HCT116 (cell line): ENCODE measurements at places on chromosomes 4 and X.
A peak's percentile ranks its signal among the peaks of the same experiment; 100 is the strongest.

- H3K4me3 ChIP-seq: no peak overlapping the region
- peak; percentile 15 for DNase-seq
- no peaks in the 10 kb centered on the region for H3K36me3 ChIP-seq
- H3K27ac ChIP-seq: no peak overlapping the region
- no peaks in the 10 kb centered on the region for H3K4me1 ChIP-seq
Measured at GRCh38 chrX:103817502-103817901, 14.6 kb downstream of the RAB9B start.

DNA sequence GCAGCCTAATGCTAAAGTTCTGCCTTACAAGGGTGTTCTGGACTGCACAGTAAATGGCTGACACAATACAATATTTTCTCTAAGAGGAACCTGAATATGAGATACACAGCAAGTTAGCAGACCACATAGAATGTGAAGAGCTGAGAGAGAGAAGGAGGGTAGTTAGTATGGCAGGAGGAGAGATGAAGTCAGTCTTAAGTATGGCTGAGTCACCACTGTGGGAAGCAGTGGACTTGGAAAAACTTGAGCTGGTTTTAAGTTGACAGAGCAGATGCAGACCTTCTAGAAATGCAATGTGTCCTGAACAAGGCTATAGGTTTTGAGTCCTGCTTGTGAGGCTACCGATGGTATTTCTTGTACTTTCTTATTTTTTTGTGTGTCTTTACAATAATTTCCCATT lies 172.5 kb downstream of the SH2D1A start:
- no peak for DNase-seq
- H3K36me3 ChIP-seq: no peaks in the 10 kb centered on the region
- no peak overlapping the region for H3K27ac ChIP-seq
- no peaks in the 10 kb centered on the region for H3K4me1 ChIP-seq

GRCh38 chr4:94974773-94975172 lies 217.0 kb downstream of the BMPR1B start:
- no peak for DNase-seq
- H3K36me3 ChIP-seq: no peaks in the 10 kb centered on the region
- no peaks in the 10 kb centered on the region for H3K4me1 ChIP-seq
- no peaks in the 10 kb centered on the region for H3K27me3 ChIP-seq

DNA sequence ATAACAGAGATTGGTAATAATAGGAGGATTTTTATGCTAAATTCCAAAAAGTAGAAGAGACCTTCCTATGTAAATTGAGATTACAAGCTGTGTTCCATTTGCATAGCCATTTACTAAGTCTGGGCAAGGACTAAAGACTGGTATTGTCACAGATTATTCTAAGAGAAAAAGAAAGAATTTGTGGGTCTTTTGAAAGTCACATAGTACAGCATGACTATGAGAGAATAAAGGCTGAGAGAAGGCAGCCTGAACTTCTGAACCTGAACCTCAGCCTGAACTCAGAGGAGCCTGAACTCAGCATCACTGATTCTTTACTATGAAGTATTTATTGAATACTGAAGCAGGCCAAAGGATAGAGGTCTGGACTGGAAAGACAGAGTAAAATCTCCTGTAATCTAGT lies 297.5 kb downstream of the STPG2 start:
- no peak for DNase-seq
- no peak overlapping the region for H3K27ac ChIP-seq
- no peak overlapping the region for H3K4me3 ChIP-seq
- no peaks in the 10 kb centered on the region for H3K27me3 ChIP-seq

DNA sequence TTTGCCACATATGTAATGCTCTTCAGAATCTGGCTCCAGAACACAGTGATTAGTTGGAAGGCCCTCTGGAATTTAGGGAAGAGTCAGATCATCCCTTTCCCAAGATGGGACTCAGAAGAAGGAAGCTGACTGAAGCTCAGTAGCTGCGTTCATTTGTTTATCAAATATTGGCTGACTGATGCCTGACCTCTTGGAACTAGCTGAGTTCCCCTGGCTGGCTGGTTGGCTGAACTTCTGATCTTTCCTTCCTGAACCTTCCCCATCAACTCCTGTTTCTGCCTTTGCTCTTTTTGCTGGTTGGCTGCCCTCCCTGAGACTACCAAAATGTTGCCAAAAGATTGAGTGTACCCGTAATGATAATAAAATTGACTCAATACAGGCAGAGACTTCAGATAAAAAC lies 866.5 kb upstream of the INTU start:
- no peaks in the 10 kb centered on the region for H3K27me3 ChIP-seq
- no peak overlapping the region for H3K4me3 ChIP-seq
- H3K27ac ChIP-seq: no peak overlapping the region
- H3K4me1 ChIP-seq: no peaks in the 10 kb centered on the region
- no peak for DNase-seq
- no peaks in the 10 kb centered on the region for H3K36me3 ChIP-seq

DNA sequence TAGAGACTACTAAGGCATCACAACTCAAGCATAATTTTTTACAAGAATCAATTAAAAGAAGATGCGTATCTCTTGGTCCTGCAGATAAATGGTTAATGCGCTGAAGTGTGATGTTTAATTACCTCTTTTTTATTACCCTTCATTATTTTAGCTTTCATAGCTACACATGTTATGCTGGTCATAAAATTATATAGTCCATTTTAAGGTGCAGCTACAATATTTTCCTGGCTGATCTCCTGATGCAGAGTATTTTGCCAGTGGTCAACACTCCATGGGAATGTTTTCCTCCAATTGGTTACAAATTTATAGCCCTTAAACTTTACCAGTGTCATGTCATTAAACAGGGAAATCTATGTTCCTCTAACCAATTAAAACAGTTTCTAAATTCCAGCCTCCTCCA lies 1617.2 kb downstream of the PCDH7 start:
- no peak for DNase-seq
- no peaks in the 10 kb centered on the region for H3K36me3 ChIP-seq
- H3K27ac ChIP-seq: no peak overlapping the region
- no peaks in the 10 kb centered on the region for H3K4me1 ChIP-seq

GRCh38 chrX:139170526-139171173 lies 359.9 kb upstream of the F9 start:
- no peak overlapping the region for H3K27ac ChIP-seq
- no peaks in the 10 kb centered on the region for H3K36me3 ChIP-seq
- H3K4me3 ChIP-seq: no peak overlapping the region
- H3K4me1 ChIP-seq: no peaks in the 10 kb centered on the region

DNA sequence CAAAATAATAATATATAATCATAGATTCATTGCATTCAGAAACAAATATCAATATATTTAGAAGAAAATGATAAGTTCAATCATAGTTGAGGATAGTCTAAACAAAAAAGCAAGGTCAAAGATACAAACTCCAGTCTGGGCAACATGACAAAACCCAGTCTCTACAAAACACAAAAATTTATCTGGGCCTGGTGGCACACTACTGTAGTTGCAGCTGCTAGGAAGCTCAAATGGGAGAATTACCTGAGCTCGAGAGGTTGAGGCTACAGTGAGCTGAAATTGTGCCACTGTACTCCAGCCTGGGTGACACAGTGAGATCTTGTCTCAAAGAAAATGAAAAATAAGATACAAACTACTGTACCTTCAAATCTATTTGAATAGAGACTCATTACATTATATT lies 52.7 kb upstream of the ANXA10 start:
- no peaks in the 10 kb centered on the region for H3K4me1 ChIP-seq
- no peaks in the 10 kb centered on the region for H3K27me3 ChIP-seq
- no peak for DNase-seq
- no peak overlapping the region for H3K27ac ChIP-seq

DNA sequence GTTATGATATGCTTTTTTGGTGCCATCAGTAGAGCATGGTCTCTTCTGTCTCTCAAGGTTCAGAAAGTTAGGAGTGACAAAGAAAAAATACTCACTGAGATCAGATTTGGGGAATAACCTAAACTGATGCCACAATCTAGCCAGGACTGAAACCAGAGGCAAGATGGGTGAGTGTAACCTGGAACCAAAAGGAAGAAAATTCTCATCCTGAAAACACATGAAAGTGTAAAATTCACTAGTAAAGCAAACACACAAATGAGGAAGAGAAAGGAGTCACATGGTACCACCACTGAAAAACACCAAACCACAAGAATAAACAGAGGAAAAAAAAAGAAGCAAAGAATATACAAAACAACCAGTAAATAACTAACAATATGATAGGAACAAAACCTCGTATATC lies 96.4 kb downstream of the ANXA10 start:
- H3K36me3 ChIP-seq: no peaks in the 10 kb centered on the region
- H3K27ac ChIP-seq: no peak overlapping the region
- DNase-seq: no peak
- peaks cover 6% of the 10 kb centered on the region for H3K4me1 ChIP-seq
- no peak overlapping the region for H3K4me3 ChIP-seq
